Left kidney (tissue), 8 donors: ENCODE measurements at places on chromosomes 2 and 18. TPM values are rescaled to one million over a fixed set of nuclear protein-coding genes. Genes with fewer than 3 reads are reported as not detected.
A peak's percentile ranks its signal among the peaks of the same experiment; 100 is the strongest.

Gene PRKAG3
- polyA plus RNA-seq: 0.15 TPM

GRCh38 chr18:47582093-47582492, 330.6 kb upstream of the SKOR2 start:
- peak; percentile 40 for DNase-seq

Gene IL36G
- polyA plus RNA-seq: 0.67 TPM

- no peak for DNase-seq
These were observed 163.8 kb downstream of the WDPCP start for GRCh38 chr2:63424329-63425078.
